Activated CD4-positive, alpha-beta memory T cell treated with anti-CD3 and anti-CD28 coated beads for 36 hours (primary cell): ENCODE measurements at places on chromosomes 3 and 15. TPM values are rescaled to one million over a fixed set of nuclear protein-coding genes. Genes with fewer than 3 reads are reported as not detected.
A peak's percentile ranks its signal among the peaks of the same experiment; 100 is the strongest.

DNA sequence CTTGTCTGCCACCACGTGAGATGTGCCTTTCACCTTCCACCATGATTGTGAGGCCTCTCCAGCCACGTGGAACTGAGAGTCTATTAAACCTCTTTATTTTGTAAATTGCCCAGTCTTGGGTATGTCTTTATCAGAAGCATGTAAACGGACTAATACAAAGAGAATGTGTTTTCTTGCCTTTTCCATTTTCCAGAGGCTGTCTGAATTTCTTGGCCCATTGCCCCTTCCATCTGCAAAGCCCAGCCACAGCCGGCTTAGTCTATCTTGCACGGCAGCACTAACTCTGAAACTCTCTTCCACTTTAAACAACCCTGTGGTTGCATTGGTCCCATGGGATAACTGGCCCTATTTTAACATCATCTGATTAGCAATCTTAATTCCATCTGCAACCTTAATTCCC is 215.3 kb downstream of the LRTM1 start:
- H3K27ac ChIP-seq, result no peak overlapping the region
- no peaks in the 10 kb centered on the region for H3K36me3 ChIP-seq
- no peak for DNase-seq
- no peaks in the 10 kb centered on the region for H3K4me1 ChIP-seq

- H3K4me1 ChIP-seq, result peaks cover 42% of the 10 kb centered on the region
- H3K27ac ChIP-seq, result peak overlapping the region; percentile 7
- H3K36me3 ChIP-seq, result no peaks in the 10 kb centered on the region
- H3K4me3 ChIP-seq, result no peak overlapping the region
- no peaks in the 10 kb centered on the region for H3K27me3 ChIP-seq
Measured at GRCh38 chr15:63896336-63897115, 62.8 kb upstream of the HERC1 start.

- DNase-seq, result no peak
- H3K4me1 ChIP-seq, result peaks cover 9% of the 10 kb centered on the region
Measured at GRCh38 chr15:57118013-57118799, 199.8 kb downstream of the TCF12 start.

SLC30A4 gene
- total RNA-seq, result 1.5 TPM

SLC6A1 gene
- not detected for total RNA-seq

ARPP21 gene
- total RNA-seq, result not detected

GRCh38 chr3:139538733-139539132 is 809 bp downstream of the RBP1 start:
- no peak overlapping the region for H3K27ac ChIP-seq
- H3K27me3 ChIP-seq, result peaks cover 38% of the 10 kb centered on the region
- no peak overlapping the region for H3K4me3 ChIP-seq

DNA sequence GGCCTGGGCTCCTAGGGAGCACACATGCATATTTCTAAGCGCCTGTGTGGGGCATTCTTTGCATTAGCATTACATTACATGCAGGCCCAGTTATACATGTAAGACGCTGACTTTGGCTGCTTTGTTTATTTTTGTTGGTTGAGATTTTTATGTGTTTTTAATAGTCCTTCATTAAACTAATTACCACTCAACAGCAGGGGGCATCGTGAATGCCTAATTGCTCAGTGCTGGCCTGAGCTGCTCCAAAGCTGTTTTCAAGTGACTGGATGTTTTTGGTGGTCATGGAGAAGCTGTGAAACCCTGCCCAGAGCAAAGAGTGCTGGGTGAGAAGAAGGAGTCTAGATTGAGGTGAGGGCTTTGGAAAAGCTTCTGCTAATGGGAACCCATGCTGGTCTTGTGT is 41.5 kb downstream of the GPD1L start:
- H3K36me3 ChIP-seq, result peaks cover 21% of the 10 kb centered on the region
- H3K4me3 ChIP-seq, result no peak overlapping the region
- no peak overlapping the region for H3K27ac ChIP-seq
- DNase-seq, result no peak
- no peaks in the 10 kb centered on the region for H3K4me1 ChIP-seq

GRCh38 chr15:80264031-80264430 is 12.0 kb upstream of the CTXND1 start:
- no peaks in the 10 kb centered on the region for H3K4me1 ChIP-seq
- DNase-seq, result no peak
- no peak overlapping the region for H3K4me3 ChIP-seq
- H3K27ac ChIP-seq, result no peak overlapping the region
- H3K36me3 ChIP-seq, result no peaks in the 10 kb centered on the region

DNA sequence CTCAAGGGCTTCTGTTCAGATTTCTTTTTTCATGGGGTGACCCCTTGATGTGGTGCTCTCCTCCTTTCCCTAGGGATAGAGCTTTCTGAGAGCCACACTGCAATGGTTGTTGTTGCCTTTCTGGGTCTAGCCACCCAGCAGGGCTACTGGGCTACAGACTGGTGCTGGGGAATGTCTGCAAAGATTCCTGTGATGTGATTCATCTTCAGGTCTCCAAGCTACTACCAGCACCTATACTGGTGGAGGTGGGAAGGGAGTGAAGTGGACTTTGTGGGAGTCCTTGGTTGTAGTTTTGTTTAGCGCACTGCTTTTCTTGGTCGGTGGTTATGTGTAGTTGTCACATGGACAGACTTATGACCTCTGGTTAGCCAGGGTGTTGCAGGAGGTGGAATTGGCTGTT is 392.3 kb upstream of the CNTN6 start:
- no peak overlapping the region for H3K4me3 ChIP-seq
- DNase-seq, result no peak
- H3K27ac ChIP-seq, result no peak overlapping the region
- no peaks in the 10 kb centered on the region for H3K4me1 ChIP-seq

GRCh38 chr3:9316881-9317361 is 45.9 kb upstream of the THUMPD3 start:
- DNase-seq, result no peak
- no peak overlapping the region for H3K27ac ChIP-seq
- no peaks in the 10 kb centered on the region for H3K27me3 ChIP-seq
- no peak overlapping the region for H3K4me3 ChIP-seq
- no peaks in the 10 kb centered on the region for H3K36me3 ChIP-seq

- H3K27me3 ChIP-seq, result no peaks in the 10 kb centered on the region
- no peak overlapping the region for H3K4me3 ChIP-seq
- peaks cover 72% of the 10 kb centered on the region for H3K4me1 ChIP-seq
- H3K36me3 ChIP-seq, result no peaks in the 10 kb centered on the region
Measured at GRCh38 chr15:68080783-68081182, 26.7 kb downstream of the PIAS1 start.

GRCh38 chr3:99950921-99951320 is 133.3 kb downstream of the CMSS1 start:
- H3K36me3 ChIP-seq, result no peaks in the 10 kb centered on the region
- H3K27ac ChIP-seq, result no peak overlapping the region
- no peaks in the 10 kb centered on the region for H3K4me1 ChIP-seq
- no peak overlapping the region for H3K4me3 ChIP-seq
- DNase-seq, result no peak
- no peaks in the 10 kb centered on the region for H3K27me3 ChIP-seq

DNA sequence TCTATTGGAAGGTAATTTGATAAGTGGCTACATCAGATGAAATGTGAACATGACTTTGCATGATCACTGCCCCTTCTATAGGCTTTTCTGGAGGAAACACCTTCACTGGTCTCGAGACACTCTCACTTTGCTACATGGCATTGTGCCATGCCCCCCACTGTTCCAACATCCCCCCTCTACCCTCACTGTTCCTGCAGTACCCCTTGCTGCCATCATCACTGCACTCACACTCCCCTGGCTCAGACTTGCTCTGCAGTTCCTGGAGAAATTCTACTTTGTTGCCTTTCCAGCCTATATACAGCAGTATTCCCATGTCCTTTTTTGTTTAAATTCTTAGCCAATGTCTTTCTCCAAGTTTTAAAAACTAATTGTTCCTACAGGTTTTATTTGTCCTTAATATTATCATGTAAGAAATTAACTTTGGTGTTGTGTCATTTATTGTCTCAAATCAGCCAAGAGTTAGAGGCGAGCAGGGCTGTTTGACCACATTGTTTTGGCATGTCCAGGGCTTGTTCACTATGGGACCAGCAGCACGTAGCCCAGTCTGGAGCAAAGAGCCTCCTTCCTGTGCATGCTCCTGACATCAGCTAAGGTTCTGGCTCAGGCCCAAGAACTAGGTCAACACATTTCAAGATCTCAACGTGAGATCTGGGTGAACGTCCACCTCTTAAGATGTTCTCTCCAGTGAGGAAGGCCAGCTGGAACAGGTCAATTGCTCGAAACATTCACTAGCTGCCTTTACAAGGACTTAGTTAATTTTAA is 246.4 kb downstream of the SLC9A9 start:
- H3K27me3 ChIP-seq, result no peaks in the 10 kb centered on the region
- DNase-seq, result no peak
- no peak overlapping the region for H3K4me3 ChIP-seq
- no peak overlapping the region for H3K27ac ChIP-seq
- H3K4me1 ChIP-seq, result no peaks in the 10 kb centered on the region

DNA sequence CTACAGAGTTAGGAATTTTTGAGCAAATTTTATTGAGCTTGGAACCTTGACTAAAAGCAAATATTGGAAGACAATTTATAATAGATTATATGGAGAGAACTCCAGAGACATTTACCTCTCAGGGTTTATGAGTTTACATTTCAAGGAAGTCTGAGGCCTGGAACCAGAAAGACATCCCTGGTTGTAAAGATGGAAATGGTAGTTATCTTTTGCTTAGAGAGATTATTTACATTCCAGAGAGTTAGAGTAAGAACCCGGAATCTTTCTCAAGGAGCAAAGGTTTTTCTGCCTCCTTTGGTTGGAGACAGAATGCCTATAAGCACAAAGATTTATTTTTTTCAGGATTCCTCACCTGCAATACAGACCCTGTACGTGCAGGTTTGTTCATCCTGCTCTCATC is 458.1 kb downstream of the TBL1XR1 start:
- no peak for DNase-seq
- no peak overlapping the region for H3K4me3 ChIP-seq
- no peaks in the 10 kb centered on the region for H3K36me3 ChIP-seq
- H3K27ac ChIP-seq, result no peak overlapping the region

GRCh38 chr3:54178376-54178775 is 56.0 kb downstream of the CACNA2D3 start:
- no peak overlapping the region for H3K27ac ChIP-seq
- DNase-seq, result no peak
- no peaks in the 10 kb centered on the region for H3K27me3 ChIP-seq

- H3K27ac ChIP-seq, result no peak overlapping the region
- H3K4me1 ChIP-seq, result no peaks in the 10 kb centered on the region
- no peaks in the 10 kb centered on the region for H3K27me3 ChIP-seq
Measured at GRCh38 chr3:78283994-78284393, 1244.1 kb downstream of the ROBO2 start.

- DNase-seq, result no peak
- peaks cover 7% of the 10 kb centered on the region for H3K4me1 ChIP-seq
- peaks cover 21% of the 10 kb centered on the region for H3K36me3 ChIP-seq
- no peaks in the 10 kb centered on the region for H3K27me3 ChIP-seq
- H3K4me3 ChIP-seq, result no peak overlapping the region
Measured at GRCh38 chr3:58391156-58391865, 42.3 kb downstream of the PDHB start.

GRCh38 chr3:63762934-63763550 is 56.1 kb upstream of the C3orf49 start:
- H3K36me3 ChIP-seq, result no peaks in the 10 kb centered on the region
- DNase-seq, result no peak
- H3K4me1 ChIP-seq, result no peaks in the 10 kb centered on the region
- peaks cover 4% of the 10 kb centered on the region for H3K27me3 ChIP-seq
- no peak overlapping the region for H3K4me3 ChIP-seq
- no peak overlapping the region for H3K27ac ChIP-seq

GRCh38 chr3:187919048-187919447 is 173.8 kb upstream of the BCL6 start:
- peaks cover 7% of the 10 kb centered on the region for H3K36me3 ChIP-seq
- peak overlapping the region; percentile 94 for H3K27ac ChIP-seq
- peak; percentile 75 for DNase-seq
- H3K4me1 ChIP-seq, result peaks cover 75% of the 10 kb centered on the region

DNA sequence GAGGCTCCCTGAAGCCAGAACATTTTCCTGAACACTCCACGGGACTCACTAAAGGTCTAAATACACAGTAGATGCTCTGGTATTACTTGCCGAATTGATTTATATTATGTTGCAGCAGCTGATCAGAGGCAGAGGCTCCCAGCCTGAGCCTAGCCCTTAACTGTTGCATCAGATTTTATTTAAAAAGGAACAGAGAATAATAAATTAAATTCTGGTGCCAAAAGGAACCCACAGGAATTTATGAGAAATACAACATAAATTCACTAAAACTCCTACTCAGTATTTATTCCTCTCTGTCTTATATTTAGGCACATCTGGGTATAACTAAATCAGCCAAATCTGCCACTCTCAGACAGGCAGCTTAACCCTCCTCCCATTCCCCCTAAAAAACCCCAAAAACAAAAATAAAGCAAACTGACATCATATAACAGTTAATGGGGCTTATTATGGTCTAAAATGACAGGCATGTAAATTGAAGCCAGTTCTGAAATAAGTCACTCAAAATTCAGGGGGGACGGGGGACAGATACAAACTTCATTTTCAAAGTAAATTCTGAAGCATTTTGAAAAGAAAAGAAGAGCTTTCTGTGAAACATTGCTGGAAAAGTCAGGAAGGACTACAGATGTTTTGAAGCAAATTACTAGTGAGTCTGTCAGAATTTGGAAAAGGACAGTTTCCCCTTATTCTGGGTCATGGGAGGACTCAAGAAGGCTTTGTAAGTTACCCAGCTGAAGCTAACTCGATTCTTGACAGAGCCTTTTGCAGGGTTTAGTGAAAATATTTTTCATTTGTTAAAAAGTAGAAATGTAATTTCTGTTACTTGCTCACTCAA is 53.8 kb upstream of the CORO2B start:
- peaks cover 14% of the 10 kb centered on the region for H3K4me1 ChIP-seq
- DNase-seq, result no peak
- H3K4me3 ChIP-seq, result no peak overlapping the region
- H3K27me3 ChIP-seq, result peaks cover 20% of the 10 kb centered on the region

GP9 gene
- not detected for total RNA-seq

SAMMSON gene
- not detected for total RNA-seq

GRCh38 chr3:172586436-172586835 is 63.2 kb upstream of the TNFSF10 start:
- H3K36me3 ChIP-seq, result peaks cover 19% of the 10 kb centered on the region
- DNase-seq, result no peak
- peaks cover 72% of the 10 kb centered on the region for H3K4me1 ChIP-seq
- H3K27ac ChIP-seq, result no peak overlapping the region
- peaks cover 8% of the 10 kb centered on the region for H3K27me3 ChIP-seq

ROBO1 gene
- not detected for total RNA-seq

DNA sequence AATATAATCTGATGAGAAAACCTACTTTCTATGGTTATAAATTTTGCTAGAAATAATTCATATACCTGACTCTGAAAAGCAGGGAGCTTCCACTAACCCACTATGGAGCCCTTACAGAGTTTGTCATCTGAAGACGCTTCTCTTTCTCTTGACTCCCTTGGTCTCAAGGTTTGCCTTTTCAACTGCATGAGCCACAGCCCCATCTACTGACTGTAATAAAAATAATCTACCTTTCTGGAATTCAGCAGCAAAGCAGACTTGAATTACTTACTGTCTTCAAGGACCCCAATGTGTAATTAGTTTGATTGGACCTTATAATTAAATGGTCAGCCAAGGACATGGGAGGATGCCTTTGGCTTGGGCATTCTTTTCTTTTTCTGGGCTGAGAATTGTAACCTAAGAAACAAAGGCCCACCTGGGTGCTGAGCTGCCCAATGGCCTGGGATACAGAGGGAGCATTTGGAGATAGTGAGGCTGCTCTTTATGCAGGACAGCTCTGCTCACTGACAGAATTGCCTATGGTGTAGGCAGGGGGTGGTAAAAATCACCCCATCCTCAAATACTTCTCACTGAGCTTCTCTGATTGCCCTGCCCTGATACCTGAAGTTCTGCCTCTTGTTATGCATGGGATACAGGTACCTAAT is 178.6 kb upstream of the TRIM42 start:
- H3K4me3 ChIP-seq, result no peak overlapping the region
- no peak for DNase-seq
- no peaks in the 10 kb centered on the region for H3K27me3 ChIP-seq
- H3K4me1 ChIP-seq, result no peaks in the 10 kb centered on the region
- no peak overlapping the region for H3K27ac ChIP-seq
